ENCODE measurements at places on chromosomes 2 and 18.

GRCh38 chr2:119659601-119660342, 19.2 kb upstream of the TMEM177 start:
- no peak for DNase-seq

DNA sequence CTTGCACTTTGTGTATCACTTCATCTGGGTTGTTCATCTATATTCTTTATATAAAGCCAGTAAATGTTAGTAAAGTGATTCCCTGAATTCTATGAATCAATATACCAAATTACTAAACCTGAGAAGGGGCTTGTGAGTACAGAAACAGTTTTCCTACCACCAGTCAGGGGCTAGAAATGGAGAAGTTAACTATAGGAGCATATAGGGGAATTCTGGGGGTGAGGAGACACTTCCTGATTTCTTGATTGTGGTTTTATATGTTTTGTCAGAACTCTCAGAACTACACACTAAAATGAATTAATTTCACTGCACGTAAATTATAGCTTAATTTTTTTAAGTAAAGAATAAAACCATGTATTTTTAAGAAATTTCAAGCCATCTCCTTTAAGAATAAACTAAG, 93.7 kb downstream of the SESTD1 start:
- no peak for DNase-seq

DNA sequence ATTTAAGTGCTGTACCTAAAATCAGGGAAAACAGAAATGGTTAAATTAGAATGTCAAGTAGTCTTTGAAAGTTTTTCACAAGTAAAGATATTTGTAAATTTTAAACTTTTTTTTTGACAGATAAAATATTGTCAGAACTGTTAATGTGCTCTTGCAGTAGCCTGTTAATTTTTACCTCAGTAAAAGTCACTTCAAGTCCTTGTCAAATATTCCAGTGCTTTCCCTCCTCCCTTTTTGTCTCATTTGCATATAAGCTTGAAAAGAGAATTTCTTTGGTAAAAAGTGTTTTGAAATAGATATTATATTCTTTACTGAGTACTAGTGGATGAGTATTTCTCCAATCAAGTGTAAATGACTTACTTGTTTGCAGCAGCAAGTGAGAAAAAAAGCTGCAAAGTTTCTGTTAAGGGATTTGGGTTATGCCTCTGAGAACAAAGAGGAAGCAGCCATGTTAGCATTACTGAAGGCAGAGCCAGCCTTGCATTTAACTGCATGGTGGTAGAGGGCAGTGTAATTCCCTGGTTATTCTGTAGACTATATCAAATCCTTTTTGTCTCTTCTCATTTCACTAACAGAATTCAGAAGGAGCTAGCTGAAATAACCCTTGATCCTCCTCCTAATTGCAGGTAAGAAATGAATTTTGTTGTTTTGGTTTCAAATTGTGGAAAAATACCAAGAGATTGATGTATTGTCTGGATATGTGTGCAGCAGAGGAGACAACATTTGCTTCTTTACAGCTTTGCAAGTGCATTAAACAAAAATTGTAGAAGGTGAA, 3.2 kb downstream of the UBE2E3 start:
- DNase-seq = peak; percentile 37

- DNase-seq = no peak
Observed at GRCh38 chr2:164897469-164898260, 56.0 kb upstream of the COBLL1 start.

DNA sequence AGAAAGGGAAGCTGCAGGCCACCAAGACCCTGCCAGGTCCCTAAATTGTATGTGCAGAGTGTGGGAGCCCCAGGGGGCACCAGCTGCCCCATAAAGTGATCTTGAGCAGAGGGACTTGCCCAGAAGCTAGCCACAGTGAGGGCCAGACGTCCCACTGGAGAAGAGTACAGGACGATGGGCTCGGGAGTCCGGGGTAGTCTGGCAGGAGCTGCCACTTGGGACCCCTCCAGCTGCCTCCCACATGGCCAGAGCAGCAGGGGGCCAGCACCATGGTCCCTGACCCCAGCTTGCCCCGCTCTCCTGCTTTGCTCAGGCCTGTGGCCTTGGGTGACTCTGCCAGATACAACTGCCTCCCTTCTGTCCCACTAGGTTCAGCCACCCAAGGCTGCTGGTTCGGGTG, 11.7 kb upstream of the LOXHD1 start:
- no peak for DNase-seq

GRCh38 chr2:41886757-41887156, 161.1 kb upstream of the PKDCC start:
- DNase-seq = no peak

DNA sequence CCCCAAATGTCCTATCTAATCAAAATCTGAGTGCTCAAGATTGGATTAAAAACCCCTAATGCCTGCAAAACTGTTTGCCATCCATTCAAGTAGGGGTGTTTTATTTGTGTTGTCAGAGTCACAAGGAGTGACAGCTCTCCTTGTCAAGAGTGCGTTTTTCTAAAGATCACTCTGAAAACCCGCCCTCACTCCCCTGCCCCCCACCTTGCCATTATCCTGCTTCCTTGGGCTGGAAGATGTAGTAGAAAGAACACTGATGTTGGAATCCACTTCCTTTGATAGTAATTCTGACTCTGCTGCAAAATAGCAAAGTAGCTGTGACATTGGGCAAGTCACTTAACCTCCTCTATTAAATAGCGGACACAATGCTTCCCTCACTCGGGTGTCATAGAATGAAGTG, 155.6 kb downstream of the TSN start:
- DNase-seq = no peak

GRCh38 chr2:457792-458424, 170.0 kb upstream of the ALKAL2 start:
- no peak for DNase-seq

DNA sequence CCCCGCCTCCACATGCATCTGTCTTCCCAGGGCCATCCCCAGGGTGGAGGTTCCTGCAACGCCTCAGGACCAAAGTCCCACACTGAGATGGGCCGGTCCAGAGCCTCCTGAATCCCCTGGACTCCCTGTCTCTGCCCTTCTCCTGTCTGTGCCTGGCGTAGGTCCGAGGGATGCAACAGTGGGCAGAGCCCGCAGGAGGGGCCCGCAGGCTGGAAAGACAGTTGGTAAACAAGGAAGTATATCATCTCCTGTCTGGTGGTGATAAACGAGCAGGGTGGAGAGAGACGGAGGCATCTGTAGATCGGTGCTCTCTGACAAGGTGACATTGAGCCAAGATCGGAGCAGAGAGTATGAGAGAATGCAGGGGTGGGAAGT, 72.6 kb upstream of the RAB6C start:
- no peak for DNase-seq

DNA sequence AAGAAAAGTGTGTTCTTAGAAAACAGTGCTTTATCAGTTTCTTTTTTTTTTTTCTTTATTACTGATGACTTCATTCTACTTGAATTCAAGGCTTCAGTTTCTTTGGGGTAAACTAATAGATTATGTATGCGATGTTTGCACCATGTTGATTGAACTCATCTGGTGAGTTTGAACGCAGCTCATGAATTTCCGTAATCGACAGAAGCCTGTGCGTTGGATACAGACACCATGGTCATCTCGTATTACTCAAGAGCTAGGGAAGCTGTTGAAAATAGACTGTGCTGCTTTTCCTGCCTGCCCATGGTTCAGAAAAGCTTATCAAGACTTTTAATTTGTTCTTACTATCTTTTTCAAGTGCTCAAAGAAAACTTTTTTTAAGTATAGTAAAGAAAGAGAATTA, 185.5 kb upstream of the NRP2 start:
- DNase-seq = no peak

DNA sequence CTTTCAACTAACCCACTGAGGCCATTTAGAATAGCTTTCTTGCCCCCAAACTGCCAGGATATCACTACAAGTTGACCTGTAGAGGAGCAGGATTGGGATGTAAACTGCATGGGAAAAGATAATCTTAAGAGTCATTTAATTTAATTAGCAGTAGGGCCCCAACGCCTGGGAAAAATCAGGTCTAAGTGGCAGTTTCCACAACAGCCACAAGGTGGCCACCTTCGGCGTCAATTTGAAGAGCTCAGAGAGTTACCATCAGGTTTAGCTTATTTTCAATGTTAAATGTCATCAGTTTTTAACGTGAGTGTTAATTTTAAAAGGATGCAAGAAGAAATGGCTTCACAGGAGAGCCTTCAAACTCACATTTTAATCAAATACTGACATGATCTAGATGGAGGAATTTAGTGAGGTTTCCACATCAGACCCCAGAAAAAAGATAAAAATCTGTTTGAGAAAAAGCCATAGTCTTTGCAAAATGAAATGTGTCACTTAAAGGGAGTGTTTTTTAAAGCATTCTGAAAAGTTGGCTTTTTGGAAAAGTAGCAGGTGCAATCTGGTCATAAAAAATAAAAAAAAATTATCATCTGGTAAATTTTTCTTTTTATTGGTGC, 77.3 kb upstream of the UPP2 start:
- DNase-seq = peak; percentile 31

GRCh38 chr2:179335732-179336131, 71.1 kb upstream of the SESTD1 start:
- no peak for DNase-seq

- no peak for DNase-seq
Observed at GRCh38 chr2:38748943-38749804, 2.0 kb downstream of the SRSF7 start.

- DNase-seq = peak; percentile 53
Observed at GRCh38 chr18:23422751-23423418, 30.2 kb upstream of the RIOK3 start.

- peak; percentile 63 for DNase-seq
Observed at GRCh38 chr2:102449370-102449974, 23.6 kb upstream of the SLC9A4 start.

GRCh38 chr2:177169810-177170514, 42.6 kb upstream of the HNRNPA3 start:
- peak; percentile 64 for DNase-seq

GRCh38 chr18:23689031-23689615, at the start of gene LAMA3:
Gene LAMA3, plus strand, starts transcription at chr18:23689453. Its CDS starts 231 bp downstream, at chr18:23689684.
- DNase-seq = peak; percentile 38

DNA sequence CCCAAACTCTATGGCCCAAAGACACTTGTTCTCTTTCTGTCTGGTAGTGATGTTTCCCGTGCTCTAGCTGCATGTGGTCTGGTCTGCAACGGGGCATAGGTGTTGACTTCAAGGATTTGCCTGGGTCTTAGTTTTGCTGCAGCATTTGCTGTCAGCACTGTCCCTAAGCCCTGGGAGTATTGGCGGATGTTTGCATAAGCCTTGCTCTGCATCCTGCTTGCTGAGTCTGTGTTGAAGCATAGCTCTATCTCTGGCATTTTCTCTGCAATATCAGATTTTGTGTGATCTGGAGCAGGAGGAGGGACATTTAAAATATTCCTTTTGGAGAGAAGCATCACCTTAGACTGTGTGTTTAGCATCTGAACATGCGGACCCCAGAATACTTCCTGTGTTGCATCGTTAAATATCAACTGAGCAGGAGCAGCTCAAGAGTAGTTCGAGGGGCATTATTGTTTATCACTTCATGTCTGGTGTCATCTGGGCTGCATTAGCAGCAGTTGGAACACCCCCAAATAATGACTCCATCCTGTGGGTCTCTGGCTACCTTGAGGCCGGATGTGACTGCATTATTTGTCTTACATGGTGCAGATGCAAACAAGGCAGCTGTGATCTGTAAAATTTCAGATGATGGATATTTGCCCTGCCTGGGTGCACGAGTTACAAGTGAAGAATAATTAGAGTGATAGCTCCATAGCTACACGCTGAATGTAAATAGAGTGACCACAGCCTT, 231.7 kb downstream of the TRIB2 start:
- no peak for DNase-seq

DNA sequence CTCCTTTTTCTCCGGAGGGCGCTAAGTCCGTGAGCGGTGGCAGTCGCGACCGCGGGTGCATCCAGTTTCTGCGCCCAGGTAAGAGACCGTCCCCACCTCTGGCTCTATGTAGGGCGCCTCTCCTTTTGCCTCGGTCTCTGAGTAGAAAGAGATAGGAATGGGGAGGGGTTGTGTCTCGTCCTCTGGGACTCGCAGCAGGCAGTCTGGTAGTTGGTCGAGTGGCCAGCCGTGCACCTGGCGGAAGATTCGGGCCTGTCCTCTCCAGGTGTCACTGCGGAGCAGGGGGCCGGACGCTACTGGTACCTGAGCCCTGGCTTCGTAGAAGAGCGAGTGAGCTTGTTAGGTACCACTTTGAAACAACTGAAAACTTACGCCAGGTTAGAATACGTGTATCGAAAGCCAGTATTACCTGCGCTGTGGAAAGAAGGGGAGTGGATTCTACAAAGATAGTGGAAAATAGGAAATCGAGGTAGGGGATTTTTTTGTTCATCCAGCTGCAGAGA, 403 bp downstream of the MAP2 start:
- no peak for DNase-seq

GRCh38 chr2:140863713-140864112, 1267.1 kb downstream of the LRP1B start:
- DNase-seq = peak; percentile 9

DNA sequence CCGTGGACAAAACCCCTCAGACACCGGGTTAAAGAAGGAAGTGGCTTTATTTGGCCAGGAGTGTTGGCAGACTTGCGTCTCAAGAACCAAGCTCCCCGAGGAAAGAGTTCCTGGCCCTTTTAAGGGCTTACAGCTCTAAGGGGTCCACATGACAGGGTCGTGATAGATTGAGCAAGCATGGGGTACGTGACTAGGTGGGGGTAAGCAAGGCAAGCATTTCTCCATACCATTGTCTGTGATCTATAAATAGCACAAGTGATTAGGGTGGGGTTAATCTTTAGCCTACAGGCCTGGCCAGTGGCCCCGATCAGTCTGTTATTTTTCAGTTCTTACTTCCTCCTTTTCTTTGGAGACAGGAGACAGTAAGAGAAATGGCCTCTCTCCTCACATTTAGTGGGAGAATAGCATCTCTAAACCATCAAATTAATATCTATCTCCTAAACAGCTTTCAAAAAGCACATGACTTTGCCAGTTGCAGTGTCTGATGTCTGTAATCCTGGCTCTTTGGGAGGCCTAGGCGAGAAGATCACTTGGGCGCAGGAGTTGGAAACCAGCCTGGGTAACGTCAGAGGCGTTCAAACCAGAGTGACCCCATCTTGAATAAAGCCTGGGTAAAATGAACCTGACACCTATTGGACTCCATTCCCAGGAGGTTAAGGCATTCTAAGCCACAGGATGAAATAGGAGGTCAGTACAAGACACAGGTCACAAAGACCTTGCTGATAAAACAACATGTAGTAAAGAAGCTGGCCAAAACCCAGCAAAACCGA, 18.3 kb upstream of the CNOT11 start:
- DNase-seq = no peak

- no peak for DNase-seq
Observed at GRCh38 chr2:183001948-183002347, 36.3 kb downstream of the NCKAP1 start.

DNA sequence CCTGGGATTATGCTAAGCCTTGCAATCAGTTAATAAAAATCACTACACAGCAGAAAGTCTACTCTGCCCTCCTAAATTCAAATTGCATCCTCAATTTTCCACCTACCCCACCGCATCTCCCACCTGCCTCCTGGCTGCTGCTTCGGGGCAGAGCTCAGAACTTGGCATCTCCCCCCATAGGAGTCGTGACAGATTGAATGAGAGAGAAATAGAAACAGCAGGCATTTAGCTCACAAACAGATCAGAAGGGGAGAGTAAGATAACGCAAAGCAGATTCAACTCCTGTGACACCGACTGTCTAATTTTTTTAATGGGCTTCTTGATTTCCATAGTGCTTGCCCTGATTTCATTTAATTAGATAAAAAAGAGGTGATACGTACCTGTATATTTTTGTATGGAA, 24.7 kb upstream of the LRRC30 start:
- DNase-seq = no peak

GRCh38 chr2:240089306-240089705, 36.0 kb upstream of the OR6B3 start:
- no peak for DNase-seq

Measured in GM13977 (cell line).